ENCODE measurements at places on chromosomes 5 and 9.

DNA sequence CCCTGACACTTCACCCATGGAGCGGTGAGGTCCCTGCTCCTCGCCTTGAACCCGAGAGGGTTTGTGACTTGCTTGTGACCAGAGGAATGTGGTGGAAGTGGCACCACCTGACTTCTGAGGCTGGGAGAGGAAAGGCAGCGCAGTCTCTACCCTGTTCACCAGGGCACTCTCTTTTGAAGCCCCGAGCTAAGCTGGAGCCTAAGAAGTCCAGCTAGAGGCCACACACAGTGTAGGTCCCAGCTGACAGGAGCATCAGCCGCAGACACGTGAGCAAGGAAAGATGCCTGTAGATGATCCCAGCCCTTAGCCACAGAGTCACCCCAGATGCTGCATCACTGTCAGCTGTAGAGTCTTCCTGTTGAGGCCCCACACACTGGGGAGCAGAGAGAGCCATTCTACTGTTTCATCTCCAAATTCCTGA lies 1.7 kb upstream of the ANGPTL2 start:
- DNase-seq: no peak

GRCh38 chr5:9927106-9927505 lies 297.0 kb upstream of the TAS2R1 start:
- DNase-seq: no peak

- DNase-seq: no peak
Observed at GRCh38 chr9:6936103-6936502, 178.3 kb downstream of the KDM4C start.

DNA sequence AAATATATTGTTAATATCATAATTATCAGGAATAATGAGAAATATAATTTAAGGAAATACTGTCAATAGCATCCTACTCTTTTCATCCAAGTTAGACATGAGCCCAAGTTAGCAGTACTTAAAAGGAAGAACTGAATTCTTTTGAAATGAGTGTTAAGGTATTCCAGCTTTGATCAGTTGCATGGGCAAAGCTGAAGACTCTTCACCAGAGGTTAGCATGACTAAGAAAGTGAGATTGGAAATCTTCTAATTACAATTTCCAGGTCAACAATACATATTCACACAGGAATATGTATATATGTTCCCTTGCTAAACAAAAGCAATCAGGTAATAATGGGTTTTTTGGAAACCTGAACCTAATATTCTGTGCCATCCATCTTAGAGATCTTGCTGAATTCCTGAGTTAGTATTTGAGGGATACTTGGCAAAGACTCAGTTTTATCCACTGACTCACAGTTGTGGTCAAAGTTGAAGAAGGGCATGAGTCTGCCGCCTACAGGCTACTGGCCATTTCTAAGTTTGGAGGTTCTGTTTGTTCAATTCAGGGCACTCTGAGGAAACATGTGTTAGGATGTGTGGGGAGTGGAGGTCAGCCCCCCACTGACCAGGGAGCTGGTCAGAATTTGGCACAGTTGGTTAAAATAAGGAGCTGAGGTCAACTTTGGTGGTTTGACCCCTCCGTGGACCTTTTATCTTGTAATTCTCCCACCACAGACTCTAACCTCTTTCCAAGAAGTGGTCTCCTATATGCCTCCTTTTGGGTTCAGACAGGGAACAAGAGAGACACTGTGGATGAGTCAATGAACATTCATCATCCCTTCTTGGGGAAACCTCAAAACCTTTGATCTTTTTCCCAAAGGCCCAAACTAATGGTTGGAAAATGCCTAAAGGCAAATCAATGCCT lies 118.3 kb downstream of the PIK3R1 start:
- DNase-seq: no peak

DNA sequence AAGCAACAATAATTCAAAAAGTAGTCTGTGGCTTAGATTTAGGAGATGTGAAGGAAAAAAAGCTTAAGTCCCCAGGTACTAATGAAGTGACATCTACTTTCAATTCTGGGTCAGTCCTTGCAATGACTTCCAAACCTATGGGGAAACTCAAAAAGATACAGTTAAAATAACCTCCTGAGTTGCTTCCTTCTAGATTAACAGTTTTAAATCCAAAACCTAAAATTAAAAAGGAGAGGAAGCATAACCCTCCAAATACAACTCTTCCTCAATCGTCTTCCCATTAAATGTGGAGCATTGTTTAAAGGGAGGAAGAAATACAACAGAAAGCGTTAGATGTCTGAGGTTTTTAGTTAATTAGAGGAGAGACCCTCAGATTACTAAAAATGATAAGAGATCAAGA lies 75.7 kb downstream of the AGTPBP1 start:
- no peak for DNase-seq

DNA sequence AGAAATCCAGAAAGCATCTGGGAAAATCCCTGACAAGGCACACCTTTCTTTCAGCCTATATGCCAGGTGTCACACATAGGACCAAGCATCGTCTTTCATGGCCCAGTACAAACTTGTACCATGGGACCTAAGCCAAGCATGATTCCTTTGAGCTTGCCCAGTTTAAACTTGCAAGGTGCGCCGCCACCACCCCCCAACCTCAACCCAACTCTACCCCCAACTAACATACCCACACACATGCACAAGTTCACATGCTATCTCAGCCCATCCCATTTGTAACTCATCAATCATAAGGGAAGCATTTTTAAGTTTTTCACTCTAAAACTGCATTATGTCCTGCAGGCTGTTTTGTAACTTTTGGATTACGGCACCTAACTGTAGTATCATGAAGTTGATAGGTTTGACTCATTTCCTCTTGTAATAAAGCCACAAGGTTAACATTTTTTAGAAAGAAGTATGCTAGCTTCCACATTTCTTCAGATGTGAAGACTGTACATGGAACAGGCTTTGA lies 145.9 kb upstream of the FST start:
- DNase-seq: no peak

DNA sequence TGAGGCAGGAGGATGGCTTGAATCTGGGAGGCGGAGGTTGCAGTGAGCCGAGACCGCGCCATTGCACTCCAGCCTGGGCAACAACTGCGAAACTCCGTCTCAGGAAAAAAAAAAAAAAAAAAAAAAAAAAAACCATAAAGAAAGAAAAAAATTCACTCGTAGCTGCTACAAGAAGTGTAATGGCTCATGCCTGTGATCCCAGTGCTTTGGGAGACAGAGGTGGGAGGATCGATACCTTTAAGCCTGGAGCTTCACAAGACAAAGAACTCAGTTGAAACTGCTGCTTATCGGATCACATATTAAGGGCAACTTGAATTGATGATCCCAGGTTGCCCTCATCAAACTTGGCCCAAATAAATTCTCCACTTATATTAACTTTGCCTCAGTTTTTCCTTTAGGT lies 1.0 kb upstream of the ZCCHC7 start:
- DNase-seq: no peak

DNA sequence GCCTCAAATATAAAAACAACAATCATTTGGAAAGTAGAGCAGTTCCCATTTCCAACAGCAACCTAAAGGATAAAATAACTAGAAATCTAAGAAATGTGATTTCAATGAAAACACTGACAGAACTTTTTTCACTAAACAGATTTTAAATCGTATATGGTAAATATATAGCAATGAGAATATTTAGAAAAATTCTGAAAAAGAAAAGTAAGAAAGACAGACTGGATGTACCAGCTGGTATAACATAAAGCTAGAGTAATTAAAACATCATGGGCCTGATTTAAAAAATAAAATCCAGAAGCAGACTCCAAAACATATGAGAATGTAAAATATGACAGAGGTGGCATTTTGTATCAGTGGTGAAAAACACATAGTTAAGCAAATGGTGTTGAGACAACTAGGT lies 308.9 kb downstream of the MLLT3 start:
- DNase-seq: no peak

- no peak for DNase-seq
Observed at GRCh38 chr9:85914108-85914507, 26.8 kb upstream of the NAA35 start.

DNA sequence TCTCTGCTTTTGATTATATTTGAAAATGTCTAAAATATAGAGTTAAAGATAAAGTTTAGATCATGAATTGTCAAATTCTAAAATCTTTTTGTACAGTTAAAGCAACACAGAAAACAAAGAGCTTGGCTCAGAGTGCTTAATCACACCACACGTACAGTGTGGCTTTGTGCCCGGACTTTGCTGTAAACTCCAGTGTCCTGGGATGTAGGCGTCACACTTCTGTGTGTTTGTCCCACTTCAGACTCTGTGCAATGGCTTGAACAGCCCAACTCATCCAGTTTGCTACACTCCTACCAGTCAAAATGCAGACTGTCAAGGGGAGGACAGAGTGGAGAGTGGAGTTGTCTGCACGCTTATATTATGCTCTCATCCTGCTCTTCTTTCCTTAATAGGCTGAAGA lies 45.3 kb downstream of the SMARCA2 start:
- no peak for DNase-seq

GRCh38 chr9:70761139-70761670 lies 346.7 kb upstream of the KLF9 start:
- DNase-seq: no peak

DNA sequence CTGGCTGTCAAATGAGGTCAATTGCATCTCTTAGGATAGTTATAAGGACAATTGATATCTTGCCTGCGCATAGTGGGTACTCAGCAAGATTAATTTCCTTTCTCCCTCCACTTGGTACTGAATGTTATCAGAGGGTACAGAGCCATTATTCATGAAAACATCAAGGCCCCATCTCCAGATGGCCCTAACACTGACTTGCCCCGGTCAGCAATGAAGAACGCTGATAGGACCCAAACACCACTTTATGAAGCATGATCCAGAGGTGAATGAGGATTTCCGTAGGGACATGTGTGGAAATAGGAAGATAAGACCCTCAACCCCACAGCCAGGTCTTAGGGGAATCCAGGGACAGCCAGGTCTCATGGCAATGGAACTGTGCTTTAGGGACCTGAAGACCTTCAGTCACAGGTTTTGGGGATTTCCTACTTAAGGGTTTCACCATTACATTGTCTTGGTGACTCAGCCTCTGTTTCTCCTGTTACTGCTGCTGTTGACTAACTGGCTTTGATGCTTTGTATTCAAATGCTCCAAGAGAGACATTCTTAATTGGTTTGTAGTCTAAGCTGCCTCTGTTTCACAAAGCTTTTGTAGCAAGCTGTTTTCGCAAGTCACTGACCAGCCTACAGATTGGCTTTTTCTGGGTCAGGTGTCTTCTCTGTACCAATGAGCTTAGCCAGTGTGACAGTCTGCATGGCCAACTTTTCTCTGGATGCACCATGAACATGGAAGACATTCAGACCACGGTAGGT lies 35.3 kb upstream of the IQGAP2 start:
- DNase-seq: no peak

DNA sequence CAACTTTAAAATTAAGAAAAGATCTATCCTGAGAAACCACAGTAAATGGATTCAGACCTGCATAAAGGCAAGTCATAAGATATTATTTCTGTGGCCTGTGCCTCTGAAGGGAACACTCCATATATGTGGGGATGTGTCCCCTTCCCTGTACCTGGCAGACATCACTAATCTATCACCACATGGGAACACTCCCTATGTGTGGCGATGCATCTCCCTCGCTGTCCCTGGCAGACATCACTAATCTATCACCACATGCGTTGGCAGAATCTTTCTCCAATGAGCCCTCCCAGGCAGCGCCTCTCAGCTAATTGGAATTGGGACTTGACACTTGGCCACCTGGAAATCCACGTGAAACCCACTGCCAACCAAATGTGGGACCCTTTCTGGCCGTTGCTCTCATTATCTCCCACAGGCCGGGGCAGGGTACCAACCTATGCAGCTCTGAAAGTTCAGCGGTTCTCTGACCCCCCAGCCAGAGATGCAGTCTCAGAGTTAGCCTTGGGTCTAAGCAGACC lies 25.2 kb upstream of the ASS1 start:
- DNase-seq: no peak

DNA sequence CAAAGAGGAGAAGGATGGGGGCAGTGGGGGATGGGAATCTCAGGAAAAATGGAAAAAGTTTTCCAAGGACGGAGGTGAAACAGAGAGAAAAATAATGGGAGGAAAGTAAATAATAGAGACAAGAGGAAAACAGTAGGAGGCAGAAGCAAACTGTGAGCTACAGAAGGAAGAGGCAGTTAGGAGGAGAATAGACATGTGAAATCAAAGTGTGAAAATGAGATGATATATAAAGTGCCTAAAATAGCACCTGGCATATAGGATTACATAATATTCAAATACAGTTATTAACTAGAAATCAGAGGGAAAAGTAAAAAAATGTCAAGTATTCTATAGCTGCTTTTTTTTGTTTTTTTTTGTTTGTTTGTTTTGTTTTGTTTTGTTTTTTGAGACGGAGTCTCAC lies 44.0 kb upstream of the PLIN2 start:
- no peak for DNase-seq

- no peak for DNase-seq
Observed at GRCh38 chr5:172149073-172149472, 39.0 kb downstream of the STK10 start.

GRCh38 chr9:78971540-78971939 lies 600.2 kb upstream of the TLE4 start:
- no peak for DNase-seq

DNA sequence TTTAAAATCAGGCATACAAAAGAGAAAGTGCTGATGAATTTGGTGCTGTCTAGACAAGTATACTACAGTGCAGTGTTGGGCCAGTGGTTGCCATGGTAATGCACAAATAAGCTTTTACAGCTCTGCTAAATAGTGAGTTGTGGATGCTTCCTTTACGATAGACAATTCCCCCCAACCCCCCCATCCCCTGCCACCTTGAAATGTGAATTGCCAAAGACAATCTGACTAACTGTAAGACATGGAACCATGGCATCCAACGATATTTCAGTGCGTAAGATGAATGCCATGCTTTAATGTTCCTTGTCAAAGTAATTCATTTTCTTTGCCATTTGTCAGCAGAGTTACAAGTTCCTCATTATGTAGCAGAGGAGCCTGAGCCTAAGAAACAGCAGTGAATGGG lies 91.5 kb upstream of the NREP start:
- no peak for DNase-seq

DNA sequence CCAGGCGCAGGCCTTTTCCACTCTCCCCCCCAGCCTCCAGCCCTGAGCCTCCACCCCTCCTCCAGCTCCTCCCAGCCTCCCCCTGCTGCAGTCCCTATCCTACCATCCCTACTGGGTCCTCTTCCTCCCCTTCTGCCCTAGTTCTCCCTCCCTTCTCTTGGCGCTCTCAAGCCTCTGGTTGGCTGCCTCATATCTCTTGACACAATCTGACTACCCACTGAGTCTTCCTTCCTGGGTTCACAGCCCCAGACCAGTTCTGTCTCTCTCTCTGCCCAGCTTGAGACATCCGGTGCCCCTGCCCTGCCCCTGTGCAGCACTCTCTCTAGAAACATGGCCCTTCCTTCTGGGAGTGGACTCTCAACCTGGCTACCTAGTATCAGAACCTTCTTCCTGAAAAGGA lies 76.2 kb downstream of the TSPAN17 start:
- DNase-seq: no peak

DNA sequence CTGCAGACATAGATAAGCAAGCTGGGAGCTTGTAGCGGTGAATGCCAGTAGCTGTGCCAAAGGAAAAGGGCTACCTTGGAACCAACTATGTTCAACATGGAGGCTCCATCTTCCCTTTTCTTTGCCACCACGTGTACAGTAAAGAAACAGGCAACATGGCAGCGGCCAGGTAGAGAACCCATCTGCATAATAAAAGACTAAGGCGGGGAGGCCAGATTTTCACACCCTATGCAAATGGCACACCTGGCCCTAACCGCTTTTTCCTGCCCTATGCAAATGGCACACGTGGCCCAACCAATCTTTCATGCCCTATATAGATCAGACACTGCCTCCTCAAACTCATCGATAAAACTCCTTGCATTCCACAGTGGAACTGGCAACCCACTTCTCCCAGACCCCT lies 477.5 kb upstream of the EDIL3 start:
- no peak for DNase-seq
